Body of pancreas (tissue), 4 donors: ENCODE measurements at places on chromosomes 12 and 14. TPM values are rescaled to one million over a fixed set of nuclear protein-coding genes. Genes with fewer than 3 reads are reported as not detected.

APOF gene
- not detected for total RNA-seq

SCN8A gene
- total RNA-seq: 11.2 TPM

DNA sequence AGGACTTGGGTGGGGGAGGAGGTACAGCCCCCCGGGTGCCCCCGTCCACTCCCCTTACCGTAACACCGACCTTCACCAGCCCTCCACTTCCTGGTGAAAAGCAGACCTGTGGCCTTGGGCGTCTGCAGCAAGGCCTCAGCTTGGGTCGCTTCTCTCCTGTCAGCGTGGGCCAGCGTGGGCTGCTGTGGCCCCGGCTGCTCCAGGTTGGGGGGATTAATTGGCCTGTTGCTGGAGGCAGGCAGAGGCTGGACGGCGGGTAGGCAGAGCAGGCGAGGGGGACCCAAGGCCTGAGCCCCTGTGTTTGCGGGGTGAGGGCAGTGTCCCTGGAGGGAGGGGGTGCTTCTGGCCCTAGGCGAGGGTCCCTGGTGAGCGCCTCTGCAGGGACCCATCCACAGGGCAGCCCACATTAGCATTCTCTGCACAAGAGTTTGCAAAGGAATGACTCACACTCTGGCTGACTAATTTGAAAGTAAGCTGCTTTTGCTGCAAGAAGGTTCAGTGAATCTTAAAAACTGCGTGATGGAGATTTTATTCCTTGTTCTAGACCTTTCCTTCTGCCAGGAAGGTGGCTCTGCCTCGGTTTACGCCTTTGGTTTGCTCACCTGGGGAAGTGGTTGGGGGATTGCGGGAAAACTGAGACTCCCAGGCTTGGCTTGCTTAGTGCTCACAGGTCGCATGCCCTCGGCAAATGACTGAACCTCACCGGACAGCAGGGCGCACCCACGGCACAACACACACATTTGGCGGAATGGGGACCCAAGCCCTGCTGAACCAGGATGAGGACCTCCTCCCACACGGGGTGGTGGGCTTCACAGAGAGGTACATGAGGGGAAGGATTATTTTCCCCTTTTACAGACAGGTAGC lies 37.9 kb upstream of the DLK1 start:
- no peaks in the 10 kb centered on the region for H3K36me3 ChIP-seq

- no peak for DNase-seq
- H3K27ac ChIP-seq: no peak overlapping the region
- H3K4me1 ChIP-seq: peaks cover 5% of the 10 kb centered on the region
- H3K4me3 ChIP-seq: no peak overlapping the region
These were observed 137.7 kb downstream of the SPTSSA start for GRCh38 chr14:34324363-34324795.

DNA sequence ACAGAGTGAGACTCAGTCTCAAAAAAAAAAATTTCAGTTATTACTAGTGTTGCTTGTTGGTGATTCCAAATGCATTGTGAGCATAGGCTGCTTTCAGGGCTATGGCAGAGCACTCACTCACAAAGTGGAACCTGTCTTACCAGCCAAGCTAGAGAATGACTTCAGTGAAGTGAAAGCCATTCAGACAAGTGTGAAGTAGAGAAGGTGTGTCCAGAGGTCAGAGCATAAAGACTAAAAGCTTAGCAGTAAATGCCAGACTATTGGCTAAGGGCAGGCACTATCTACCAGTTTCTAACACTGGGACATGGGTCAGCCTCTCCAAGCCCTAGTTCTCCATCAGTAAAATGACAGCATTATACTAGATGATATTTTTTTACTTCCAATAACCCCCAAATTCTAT lies 12.7 kb downstream of the PPP1R36 start:
- no peaks in the 10 kb centered on the region for H3K36me3 ChIP-seq
- H3K4me3 ChIP-seq: no peak overlapping the region
- H3K4me1 ChIP-seq: no peaks in the 10 kb centered on the region
- H3K27me3 ChIP-seq: no peaks in the 10 kb centered on the region

SENP1 gene
- 15.8 TPM for total RNA-seq

TPH2 gene
- total RNA-seq: 0.26 TPM

DNA sequence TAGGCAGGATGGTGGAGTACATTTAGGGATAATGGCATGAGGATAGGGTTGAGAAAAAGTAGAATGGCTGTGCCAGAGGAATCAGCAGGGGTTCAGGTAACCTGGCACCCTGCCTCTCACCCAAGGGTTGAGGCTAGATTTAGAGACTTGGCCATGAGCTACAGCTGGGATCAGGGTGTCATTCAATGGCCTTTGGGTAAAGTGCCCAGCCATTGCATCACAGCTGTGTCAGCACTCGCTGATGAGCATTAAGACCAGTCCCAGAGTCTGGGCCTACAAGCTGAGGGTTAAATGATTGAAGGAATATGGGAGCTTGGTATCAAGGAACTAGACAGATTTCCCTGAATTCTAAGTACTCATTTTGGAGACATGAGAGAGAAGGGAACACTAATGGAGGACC lies 113.9 kb downstream of the PRIMA1 start:
- no peak overlapping the region for H3K4me3 ChIP-seq
- no peak for DNase-seq
- H3K4me1 ChIP-seq: no peaks in the 10 kb centered on the region

RNU4-1 gene
- total RNA-seq: under 0.01 TPM

STON2 gene
- 6.6 TPM for total RNA-seq

WNT5B gene
- not detected for total RNA-seq

HOXC9 gene
- total RNA-seq: not detected

DNA sequence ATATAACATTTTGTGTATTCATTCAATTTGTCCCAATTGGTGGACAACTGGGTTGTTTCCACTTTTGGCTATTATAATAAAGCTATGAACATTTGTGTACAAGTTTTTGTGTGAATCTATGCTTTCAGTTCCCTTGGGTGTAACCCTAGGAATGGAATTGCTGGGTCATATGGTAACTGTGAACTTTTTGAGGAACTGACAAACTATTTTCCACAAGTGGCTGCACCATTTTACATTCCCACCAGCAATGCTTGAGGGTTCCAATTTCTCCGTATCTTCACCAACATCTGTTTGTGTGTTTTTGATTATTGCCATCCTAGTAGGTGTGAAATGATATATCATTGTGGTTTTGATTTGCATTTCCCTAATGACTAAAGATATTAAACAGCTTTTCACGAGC lies 13.0 kb downstream of the LPCAT3 start:
- no peaks in the 10 kb centered on the region for H3K36me3 ChIP-seq
- peak overlapping the region; percentile 23 for H3K27ac ChIP-seq
- no peak for DNase-seq
- no peak overlapping the region for H3K4me3 ChIP-seq
- H3K27me3 ChIP-seq: no peaks in the 10 kb centered on the region

SLC5A8 gene
- not detected for total RNA-seq

GRCh38 chr12:47160316-47161244 lies 80.8 kb upstream of the AMIGO2 start:
- no peak for DNase-seq
- H3K27ac ChIP-seq: no peak overlapping the region
- peaks cover 63% of the 10 kb centered on the region for H3K4me1 ChIP-seq
- H3K36me3 ChIP-seq: no peaks in the 10 kb centered on the region
- H3K27me3 ChIP-seq: no peaks in the 10 kb centered on the region
- H3K4me3 ChIP-seq: no peak overlapping the region

DNA sequence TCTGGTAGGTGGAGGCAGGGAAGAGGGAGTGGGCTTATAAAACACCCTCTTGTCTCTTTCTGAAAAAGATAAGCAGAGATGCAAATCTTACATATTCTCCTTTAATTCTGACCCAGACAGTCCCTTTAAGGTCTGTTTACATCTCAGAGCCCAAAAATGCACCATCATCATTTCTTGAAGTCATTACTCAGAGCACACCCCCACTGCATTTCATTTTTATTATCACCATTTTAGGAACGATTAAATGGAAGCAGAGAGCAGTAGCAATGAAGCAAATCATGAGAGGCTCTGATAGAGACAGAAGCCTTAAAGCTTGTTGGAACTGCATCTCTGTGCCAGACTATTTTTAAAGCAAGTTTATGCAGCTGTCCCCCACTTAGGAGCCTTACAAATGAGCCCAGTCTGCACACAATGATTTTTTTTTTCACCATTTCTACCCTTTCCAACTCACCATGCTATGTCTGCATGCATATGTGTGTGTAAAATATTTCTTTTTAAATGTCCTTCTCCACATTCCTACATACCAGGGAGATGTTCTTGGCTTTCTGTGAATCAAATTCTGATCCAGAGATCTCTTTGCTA lies 311.0 kb downstream of the GRIN2B start:
- no peaks in the 10 kb centered on the region for H3K36me3 ChIP-seq
- DNase-seq: no peak
- peaks cover 5% of the 10 kb centered on the region for H3K27me3 ChIP-seq

CACNA1C gene
- total RNA-seq: 4.4 TPM

OASL gene
- 0.78 TPM for total RNA-seq

DNA sequence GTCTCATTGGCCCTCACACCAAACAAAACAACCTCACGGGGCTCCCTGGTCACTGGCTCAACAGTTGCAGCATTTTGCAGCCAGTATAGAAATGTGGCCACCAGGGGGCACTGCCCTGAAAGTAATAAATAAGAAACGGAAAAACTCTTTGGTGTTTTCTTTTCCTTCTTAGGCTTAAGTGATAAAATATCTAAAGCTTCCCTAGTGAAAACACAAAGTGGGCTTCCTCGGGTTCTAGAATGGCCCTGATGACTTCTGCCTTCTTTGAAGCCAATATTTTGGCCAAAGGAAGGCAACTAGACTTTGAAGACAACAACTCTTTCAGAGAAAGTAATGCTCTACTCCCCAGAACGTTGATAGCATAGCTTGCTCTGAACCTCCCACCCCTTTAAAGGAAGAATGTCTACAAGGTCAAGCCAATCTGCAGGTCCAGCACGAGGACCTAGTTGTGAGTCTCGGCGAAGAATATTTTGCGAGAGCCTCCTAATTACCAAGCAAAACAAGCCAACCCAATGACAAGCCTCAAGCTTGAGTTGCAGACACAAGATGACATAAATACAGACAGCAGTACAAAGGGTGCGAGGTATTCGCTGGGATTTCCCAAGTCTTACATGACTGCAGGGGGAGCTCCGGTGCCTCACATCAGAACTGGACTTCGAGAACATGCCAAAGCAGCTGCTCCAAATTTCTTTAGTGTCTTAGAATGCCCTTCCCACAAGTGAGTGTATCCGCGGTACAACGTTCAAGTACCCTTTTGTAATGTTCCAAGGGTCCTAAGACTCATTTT lies 2.6 kb downstream of the ITPK1 start:
- no peaks in the 10 kb centered on the region for H3K27me3 ChIP-seq
- peak; percentile 87 for DNase-seq
- H3K36me3 ChIP-seq: no peaks in the 10 kb centered on the region
- H3K4me1 ChIP-seq: peaks cover 28% of the 10 kb centered on the region
- no peak overlapping the region for H3K4me3 ChIP-seq
- peak overlapping the region; percentile 93 for H3K27ac ChIP-seq

COX8C gene
- not detected for total RNA-seq
